Left ventricle myocardium superior (tissue), 1 donor: ENCODE measurements at places on chromosomes 4 and X. TPM values are rescaled to one million over a fixed set of nuclear protein-coding genes. Genes with fewer than 3 reads are reported as not detected.

DGAT2L6 gene
- total RNA-seq = not detected

ARHGAP36 gene
- total RNA-seq = not detected

MUC7 gene
- total RNA-seq = not detected

PARM1 gene
- 107 TPM for total RNA-seq

CCDC120 gene
- 1.7 TPM for total RNA-seq

MAGEA6 gene
- total RNA-seq = not detected

RTL9 gene
- 0.40 TPM for total RNA-seq

IQSEC2 gene
- total RNA-seq = 12.0 TPM

JAKMIP1 gene
- total RNA-seq = not detected

CSAG2 gene
- not detected for total RNA-seq

RLIM gene
- total RNA-seq = 20.7 TPM

SMIM9 gene
- not detected for total RNA-seq

MAOB gene
- total RNA-seq = 126 TPM

CRMP1 gene
- total RNA-seq = 1.3 TPM

SLC7A11 gene
- 0.20 TPM for total RNA-seq
